Retina (tissue), 1 donor: ENCODE measurements at places on chromosomes 7 and 10.

GRCh38 chr7:134210976-134211663 is 84.0 kb downstream of the LRGUK start:
- no peak for DNase-seq

- DNase-seq: no peak
Observed at GRCh38 chr10:6600224-6600987, 20.3 kb upstream of the PRKCQ start.

- no peak for DNase-seq
Observed at GRCh38 chr7:124462249-124462648, 303.3 kb downstream of the GPR37 start.

GRCh38 chr7:33706771-33707200 is 198.6 kb upstream of the BMPER start:
- peak; percentile 57 for DNase-seq

DNA sequence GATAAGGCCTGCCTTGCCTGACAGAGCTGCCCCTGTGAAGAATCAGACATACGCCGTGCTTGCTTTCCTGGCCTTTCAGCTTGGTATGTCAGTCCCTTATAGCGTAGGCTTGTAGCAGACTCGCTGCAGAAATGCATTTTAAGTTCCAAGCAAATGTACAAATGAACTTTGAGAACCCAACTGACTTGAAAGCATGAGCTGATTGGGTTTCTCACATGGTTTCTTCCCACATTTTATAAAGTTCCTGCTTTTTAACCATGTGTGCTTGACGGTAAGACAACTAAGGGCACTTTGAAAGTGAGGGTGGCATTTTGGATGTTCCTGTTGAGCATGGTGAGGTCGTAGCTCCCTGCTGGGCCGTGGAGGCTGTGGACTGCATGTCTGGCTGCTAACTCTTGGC is 62.6 kb downstream of the CCNY start:
- no peak for DNase-seq

GRCh38 chr10:133357285-133358161 is at the start of gene FUOM:
TSS of gene FUOM (minus strand) at chr10:133358019. CDS start at chr10:133358007, 12 bp downstream.
- peak; percentile 84 for DNase-seq

DNA sequence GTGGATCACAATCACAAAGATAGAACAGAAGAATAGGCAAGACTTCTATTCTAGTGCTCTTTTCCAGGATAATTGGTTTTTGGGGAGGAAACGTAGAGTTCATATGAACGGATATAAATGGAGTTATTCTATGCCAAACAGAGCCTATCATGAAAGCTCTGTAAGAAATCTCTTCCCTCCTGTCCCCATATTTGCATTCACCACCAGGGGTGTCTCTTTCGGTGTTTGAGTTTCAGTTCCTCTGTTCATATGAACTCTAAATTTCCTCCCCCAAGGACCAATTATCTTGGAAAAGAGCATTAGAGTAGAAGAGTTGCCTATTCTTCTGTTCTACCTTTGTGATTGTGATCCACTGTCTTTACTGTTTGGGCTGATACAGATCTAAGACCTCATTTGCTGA is 48.3 kb upstream of the CDC14C start:
- no peak for DNase-seq

DNA sequence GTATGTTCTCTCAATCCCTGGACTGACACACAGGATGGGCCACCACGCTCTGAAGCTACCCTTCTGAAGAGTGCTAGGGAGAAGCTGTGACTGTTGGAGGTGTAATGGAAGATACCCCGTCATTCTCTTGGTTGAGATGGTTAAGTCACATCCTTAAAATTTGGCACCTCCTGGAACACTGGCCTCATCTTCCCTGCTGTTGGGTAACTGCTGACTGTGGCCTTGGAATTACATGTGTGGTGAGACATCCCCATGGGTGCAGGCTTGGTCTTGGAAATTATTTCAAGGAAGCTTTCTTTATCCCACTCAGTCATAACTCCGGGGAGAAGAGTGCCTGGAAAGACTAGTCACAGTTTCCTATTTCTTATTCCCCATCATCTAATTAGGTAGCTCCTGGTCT is 62.0 kb downstream of the LRMDA start:
- DNase-seq: no peak

DNA sequence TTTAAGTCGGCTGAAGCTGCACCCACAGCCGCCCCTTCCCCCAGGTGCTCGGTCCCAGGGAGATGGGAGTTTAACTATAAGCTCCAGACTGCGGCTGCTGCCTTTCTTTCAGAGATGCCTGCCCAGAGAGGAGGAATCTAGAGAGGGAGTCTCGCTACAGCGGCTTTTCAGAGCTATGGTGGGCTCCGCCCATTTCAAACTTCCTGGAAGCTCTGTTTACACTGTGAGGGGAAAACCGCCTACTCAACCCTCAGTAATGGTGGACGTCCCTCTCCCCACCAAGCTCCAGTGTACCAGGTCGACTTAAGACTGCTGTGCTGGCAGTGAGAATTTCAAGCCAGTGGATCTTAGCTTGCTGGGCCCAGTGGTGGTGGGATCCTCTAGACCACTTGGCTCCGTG is 135.4 kb downstream of the CXCL12 start:
- no peak for DNase-seq

DNA sequence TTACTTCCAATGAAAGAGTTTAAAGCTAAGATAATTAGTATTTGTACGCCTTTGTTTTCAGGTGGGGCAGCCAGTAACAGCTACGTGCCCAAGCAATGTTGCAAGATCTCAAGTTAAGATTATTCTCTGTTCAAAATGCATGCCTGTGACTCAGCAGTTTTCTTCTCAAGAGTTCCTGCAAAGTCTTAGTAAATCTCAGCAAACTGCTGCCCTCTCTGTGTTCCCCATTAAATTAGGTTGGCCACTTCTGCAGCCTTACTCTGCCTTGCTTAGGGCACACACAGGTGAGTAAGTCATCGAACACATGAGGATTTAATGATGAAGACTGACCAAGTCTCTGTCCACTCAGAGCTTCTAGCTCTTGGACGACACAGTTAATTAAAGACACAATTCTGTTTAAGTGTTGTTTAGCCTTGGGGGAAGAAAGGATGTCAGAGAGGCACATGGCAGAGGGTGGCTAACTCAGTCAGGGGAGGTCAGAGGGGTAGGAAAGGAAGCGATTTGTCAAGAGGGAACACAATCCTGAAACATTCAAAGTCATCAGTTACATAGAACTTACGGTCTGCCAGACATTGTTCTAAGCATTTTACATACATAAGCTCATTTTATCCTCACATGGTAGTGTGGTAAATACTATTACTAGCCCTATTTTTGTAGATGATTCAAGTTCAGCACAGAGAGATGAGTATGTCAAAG is 20.2 kb upstream of the SLC35G1 start:
- no peak for DNase-seq

DNA sequence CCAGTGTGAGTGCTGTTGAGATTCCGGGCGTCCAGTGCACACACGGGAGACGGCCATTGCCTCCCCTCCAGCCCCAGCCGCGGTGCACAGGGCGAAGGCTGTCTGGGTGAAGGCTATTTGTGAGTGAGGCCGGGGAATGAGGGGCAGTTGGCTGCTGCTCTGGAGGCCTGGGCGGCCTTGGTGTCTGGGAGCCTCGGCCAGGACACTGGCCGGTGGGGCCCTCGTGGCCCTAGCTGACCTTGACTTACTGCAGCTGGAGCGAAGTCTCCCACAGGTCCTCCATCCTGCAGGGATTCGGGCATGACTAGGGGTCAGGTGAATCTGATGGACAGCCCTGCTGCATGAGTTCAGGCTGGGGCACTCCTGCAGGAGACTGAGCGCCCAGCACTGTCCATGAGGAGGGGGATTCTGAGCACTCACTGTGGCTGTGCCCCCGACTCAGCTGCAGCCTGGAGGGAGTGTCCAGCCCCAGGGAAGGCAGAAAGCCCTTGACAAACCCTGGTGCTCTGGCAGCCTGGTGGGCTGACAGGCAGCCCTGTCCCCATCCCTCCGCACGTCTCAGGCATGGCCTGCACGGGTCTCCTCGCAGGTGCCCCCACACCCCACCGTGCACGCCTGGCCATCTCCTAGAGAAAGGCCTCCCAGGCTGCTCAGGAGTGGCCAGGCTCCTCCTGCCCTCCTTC is 52.7 kb upstream of the FAM20C start:
- peak; percentile 36 for DNase-seq

DNA sequence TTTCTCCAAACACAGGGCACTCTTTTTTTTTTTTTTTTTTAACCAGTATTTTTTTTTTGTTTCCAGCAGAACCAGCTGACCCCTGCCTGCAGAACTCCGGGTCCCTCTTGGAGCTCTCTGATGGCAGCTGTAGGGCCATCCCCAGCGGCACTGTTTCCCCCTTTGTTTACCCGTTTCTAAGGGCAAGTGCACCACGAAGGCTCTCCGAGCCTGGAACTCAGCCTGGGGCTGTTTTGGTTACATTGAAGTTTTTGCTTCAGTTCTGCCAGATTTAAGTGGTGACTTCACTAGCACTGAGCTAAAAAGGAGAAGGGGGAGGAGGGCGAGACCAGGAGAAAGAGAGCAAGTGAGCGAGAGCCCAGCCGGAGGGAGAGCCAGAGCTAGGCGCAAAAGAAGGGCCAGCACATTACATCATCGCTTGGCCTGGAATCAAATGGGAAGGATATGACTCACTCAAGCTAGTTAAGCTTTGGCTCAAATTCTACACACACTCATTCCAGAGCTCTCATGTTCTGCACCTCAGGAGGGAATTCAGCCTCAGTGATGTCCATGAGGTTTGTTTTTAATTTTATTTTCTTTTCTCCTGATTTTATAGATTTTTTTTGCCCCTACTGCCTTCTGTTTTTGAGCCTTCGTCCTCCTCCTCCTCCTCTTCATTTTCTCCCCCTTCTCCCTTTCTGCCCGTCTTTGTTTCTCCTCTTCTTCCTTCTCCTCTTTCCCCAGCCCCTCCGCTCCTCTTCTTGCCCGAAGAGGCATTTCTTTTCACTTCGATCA is 272.3 kb downstream of the TRIL start:
- DNase-seq: peak; percentile 75

- DNase-seq: no peak
Observed at GRCh38 chr7:11315666-11316258, 342.1 kb downstream of the PHF14 start.

DNA sequence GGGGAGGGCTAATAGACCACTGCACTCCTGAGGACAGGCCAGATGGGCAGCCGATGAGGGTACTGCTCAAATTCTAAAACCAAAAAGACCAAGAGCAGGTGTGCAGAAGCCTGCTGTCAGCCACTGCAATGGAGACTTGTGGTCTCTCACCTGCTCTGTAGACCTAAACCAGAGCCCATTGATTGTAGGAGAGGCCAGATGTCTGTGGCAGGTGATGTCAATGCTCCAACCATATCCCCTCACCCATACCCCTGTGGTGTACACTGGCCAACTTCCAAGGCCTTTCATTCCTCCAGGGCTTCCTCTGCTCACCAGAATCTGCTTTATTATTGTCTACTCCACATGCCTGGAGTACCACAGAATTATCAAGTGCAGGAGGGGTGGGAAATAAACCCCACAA is 116.9 kb upstream of the CHST15 start:
- DNase-seq: no peak

- no peak for DNase-seq
Observed at GRCh38 chr7:44793919-44794318, 2.6 kb upstream of the PPIA start.

DNA sequence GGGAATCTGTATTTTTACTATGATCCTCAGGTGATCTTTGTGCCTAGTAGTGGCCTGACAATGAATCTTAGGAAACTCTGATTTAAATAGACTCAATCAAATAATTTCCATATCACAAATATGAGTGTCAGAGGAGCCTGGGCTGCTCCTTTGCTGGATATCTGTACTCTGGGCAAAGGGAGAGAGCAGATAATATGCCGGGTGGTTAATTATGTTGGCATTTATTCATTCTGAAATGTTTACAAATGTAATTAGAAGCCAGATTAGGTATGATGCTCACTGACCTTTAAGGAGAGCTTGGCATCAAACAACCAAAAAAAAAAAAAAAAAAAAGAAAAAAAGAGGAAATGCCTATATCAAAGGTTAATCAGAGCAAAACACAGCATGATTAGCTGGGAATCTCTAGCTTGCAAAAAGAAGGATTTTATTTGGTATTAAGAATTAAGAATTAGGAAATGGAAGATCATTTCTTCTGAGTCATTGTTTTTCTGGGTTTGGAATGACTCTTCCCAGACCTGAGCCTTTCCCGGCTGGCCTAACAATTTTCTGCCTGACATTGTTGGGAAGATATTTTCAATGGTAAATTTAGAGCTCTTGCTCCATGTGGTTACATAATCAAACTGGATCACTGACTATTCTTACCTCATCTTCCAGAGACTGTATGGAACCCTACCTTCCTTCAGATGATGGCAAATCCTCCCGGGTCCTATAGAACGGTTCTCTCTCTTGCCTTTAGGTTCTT is 365.3 kb downstream of the REEP3 start:
- no peak for DNase-seq

DNA sequence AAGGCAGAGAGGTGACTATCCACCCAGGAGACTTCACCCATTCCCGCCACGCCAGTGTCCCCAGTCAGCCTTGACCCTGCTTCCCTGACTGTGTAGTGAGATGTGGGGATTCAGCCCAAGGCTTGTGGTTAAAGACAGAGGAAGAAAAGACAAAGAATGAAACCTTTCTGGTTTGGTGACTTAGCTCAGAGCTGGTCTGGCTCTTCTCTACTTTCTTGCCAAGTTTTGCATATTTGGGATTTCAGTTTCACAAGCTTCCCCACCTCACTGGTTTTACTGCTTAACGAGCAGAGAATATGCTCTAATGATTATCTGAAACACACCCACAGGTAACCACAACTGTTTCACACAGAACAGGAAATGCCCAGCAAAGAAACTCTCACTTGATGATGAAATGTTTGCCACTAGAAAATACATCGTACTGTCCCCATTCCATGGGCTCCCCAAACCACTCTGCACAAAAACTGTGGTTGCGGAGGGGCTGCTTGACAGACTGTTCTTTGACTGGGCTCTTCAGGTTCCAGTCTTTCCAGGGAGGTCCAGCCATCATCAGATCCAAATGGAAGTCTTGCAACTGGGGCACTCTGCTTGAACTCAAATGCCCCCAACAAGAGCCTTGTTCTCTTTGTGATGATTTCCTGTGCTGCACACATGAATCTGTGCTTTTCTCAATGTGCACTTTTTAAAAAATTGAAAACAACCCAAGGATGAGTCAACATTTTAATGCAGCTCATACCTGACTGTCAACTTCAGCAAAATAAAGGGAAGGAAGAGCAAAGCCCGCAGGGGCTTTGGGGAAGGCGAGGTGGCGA is 95.5 kb downstream of the CTBP2 start:
- DNase-seq: no peak

DNA sequence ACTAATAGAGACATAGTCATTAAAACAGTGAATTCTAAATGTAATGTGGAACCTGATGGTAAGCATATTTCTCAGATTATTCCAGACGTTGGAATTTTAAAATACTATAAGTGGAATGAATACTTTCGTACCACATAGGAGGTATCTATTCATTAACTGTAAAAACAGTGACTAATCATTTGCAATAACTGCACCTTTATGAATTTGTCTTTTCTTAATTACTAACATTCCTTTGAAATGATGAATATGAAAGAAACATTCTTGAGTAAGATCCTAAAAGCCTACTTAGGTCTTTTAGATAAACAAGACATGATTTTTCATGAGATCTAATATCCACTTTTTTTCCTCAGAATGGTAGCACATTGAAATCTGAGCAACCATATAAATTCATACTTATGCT is 549.0 kb upstream of the LRRN3 start:
- DNase-seq: no peak

- no peak for DNase-seq
Observed at GRCh38 chr10:7102084-7102483, 308.8 kb downstream of the SFMBT2 start.

- DNase-seq: no peak
Observed at GRCh38 chr10:111129363-111129762, 52.5 kb downstream of the ADRA2A start.

GRCh38 chr7:4613846-4614548 is 68.1 kb upstream of the FOXK1 start:
- DNase-seq: no peak

- no peak for DNase-seq
Observed at GRCh38 chr7:102866535-102867215, 46.1 kb upstream of the LRRC17 start.
